ENCODE measurements at places on chromosomes 12 and 14.

- DNase-seq = no peak
Measured at GRCh38 chr12:122130150-122130549, 43.9 kb downstream of the IL31 start.

DNA sequence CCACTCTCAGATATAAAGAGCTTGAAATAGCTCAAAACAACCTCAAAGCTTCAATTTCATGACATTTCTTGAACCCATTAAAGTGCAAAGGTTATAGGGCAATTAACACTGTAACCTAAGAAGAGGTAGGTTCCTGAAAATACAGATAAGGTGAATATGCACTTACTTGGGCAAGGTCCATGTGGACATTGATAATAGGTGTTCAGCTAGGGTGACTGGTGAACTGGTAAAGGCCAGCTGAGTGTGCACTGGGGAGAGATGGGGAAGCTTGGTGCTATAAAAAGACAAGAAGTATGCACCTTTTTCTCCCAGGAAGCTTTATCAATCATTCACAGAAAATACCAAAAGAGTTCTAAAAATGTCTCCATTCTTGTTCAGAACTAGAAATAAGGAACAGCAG, 418.6 kb downstream of the SLC16A7 start:
- DNase-seq = no peak

DNA sequence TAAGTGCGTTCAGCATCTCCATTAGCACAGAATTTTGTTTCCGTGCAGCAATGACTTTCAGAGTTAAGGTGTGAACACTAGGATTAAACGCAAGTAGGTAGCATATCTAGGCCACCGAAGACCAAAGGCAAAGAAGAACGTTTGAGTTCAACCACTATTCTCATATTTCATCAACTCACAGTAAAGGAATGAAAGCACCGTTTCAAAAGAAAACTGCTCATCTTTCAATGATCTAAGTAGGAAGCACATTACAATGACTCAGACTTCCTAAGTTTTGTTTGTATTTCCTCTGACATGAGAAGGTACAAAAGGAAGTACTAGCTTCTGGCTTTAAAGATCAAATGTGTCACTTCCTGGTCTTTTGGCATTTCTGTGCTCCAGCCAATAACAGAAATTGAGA, 57.6 kb downstream of the ACADS start:
- no peak for DNase-seq

DNA sequence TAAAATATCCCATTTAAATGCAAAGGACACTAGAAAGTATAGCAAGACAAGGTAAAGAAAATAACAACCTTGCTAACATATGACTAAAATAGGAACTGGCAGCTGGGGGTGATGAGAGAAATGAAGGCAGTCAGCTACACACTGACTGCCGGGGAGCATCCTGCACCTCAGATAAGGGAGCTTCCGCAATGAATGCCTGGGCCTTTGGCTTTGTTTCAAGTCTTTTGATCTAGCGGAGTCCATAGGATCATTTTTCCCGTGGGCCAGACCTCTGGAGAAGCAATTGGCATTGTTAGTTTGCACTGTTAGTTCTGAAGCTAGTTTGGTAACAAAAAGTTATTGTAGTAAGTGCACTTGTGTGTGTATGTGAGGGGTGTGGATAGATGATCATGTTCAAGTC, 639.9 kb downstream of the DIO2 start:
- DNase-seq = no peak

- no peak for DNase-seq
Measured at GRCh38 chr14:104189629-104190335, 51.4 kb downstream of the KIF26A start.

- DNase-seq = no peak
Measured at GRCh38 chr12:68189821-68190242, 30.3 kb upstream of the IFNG start.

DNA sequence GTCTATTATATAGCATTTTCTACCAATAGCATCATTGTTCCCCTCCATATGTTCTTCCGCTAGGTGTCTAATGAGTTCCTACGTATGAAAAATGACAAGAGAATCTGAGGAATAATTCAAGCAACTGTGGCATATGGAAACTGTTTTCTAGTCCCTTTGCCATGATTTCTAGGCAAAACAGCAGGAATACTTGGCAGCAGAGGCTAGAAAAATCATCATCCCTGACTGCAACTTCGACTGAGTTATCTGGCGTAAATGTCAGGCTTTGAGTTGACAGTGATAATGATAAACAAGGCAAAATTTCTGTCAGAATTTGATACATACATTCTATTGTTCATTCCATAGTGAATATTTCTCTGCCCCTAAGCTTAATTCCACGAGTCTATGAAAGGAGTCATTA, 572.8 kb upstream of the USP15 start:
- DNase-seq = no peak

DNA sequence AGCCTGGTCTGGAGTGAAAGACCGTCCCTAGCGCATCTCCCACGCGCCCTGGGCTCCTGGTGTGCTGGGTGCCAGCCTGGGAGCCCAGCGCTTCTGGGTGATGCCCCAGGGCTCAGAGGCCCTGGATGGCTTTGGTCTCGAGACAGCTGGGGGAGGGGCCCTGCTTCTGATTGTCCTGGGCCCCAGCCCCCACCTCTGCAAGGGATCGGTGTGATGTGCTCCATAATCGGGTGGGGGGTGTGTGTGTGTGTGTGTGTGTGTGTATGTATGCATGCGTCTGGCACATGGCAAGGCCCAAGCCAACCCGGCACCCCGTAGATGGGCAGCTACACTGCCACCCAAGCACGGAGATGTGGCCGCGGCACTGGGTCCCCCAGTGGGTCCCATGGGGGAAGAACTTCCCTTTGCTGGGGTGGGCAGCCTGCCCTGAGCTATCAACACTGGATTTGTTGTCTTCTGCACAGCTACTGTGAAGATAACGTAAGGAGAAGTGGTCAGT, 3.1 kb downstream of the ZBTB42 start:
- DNase-seq = no peak

DNA sequence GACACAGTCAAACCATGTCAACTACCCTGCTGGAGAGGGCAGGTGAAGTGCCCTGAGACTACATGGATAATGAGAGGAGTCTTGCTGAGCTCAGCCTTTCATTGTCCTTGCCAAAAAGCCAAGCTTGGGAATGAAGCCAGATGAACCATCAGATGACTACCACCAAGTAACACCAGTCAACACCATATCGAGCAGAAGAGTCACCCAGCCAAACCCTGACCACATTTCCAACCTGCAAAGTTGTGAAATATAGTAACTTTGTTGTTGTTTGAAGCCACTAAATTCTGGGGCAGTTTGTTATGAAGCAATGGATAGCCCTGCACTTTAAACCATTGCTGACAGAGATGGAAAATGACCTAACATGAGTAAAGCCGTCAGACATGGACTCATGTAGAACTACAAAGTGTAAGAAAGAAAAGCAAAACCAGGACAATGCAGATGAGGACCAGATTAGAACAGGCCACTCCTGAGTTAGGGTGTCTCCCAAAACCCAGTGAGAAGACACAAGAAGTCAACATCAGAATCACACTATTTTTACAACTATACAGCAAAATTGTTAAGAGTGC, 12.5 kb upstream of the CRADD start:
- no peak for DNase-seq

DNA sequence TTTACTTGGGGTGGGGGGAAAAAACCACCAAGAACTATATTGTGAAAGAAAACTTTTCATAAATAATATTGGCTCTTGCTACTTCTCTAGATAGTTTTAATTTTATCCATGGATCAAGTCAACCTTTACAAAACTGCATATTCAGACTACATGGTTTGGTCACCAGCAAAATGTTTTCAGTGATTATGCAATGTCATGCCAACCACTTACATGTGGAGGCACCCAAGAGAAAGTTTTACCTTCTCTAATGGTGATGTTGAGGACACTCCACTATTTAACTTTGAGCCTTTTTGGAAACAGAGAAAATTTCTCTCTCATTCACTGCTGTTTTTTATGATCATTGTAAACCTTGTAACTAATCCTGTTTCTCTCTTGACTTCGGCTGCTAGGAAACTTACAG, 21.6 kb downstream of the PLCZ1 start:
- no peak for DNase-seq

DNA sequence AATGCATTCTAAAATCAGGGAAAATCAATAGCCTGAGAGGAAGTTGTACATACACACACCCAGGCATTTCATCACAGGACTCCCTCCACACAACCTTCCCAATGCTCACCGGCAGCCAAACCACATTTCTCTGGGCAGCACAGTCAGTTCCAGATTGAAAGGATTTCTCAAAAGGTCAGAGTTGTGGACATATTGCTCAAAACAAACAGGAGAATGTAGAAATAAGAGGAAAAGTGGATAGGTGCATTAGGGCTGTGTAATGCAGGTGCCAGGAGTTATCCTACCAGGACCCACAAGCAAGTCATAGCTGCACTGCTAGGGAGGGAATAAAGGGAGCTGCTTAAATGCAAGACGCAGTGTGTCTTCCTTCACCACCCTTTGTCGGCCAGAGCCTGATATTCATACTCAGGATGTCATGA, 62.9 kb downstream of the GCH1 start:
- DNase-seq = no peak

GRCh38 chr12:47188576-47189441, 109.0 kb upstream of the AMIGO2 start:
- no peak for DNase-seq

DNA sequence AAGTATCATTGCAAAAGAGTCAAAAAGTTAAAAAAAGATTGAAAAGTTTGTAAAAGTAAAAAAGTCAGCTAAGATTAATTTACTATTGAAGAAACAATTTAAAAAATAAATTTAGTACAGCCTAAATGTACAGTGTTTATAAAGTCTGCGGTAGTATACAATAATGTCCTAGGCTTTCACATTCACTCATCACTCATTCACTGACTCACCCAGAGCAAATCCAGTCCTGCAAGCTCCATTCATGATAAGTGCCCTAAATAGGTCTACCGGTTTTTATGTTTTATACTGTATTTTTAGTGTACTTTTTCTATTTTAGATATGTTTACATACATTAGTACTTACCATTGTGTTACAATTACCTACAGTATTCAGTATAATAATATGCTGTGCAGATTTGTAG, 43.9 kb upstream of the ABCC9 start:
- DNase-seq = no peak

GRCh38 chr14:22333422-22334274, 255.4 kb downstream of the DAD1 start:
- no peak for DNase-seq

DNA sequence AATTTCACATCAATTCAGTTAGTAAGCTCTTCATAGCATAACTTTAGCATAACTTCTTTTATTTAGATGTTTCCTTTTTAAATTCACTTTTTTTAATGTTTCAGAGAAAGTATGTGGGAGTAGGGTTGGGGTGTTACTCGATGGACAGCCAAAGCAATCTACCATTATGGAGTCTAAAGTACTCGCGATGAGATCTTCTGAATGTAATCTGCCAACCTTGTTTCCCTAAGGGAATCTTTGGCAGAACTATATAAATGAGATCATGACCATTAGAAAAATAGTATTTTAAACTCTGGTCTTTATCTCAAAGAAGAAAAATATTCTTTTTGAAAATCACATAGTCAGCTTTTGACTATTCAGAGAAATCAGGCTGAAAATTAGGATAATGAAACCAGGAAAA, 103.9 kb downstream of the BBS10 start:
- DNase-seq = no peak

- no peak for DNase-seq
Measured at GRCh38 chr14:82419933-82420332, 886.3 kb upstream of the SEL1L start.

Measured in anterior cingulate cortex (tissue), 58 donors.